Activated CD8-positive, alpha-beta memory T cell treated with anti-CD3 and anti-CD28 coated beads for 1 hour (primary cell): ENCODE measurements at places on chromosomes 1 and 21.

DNA sequence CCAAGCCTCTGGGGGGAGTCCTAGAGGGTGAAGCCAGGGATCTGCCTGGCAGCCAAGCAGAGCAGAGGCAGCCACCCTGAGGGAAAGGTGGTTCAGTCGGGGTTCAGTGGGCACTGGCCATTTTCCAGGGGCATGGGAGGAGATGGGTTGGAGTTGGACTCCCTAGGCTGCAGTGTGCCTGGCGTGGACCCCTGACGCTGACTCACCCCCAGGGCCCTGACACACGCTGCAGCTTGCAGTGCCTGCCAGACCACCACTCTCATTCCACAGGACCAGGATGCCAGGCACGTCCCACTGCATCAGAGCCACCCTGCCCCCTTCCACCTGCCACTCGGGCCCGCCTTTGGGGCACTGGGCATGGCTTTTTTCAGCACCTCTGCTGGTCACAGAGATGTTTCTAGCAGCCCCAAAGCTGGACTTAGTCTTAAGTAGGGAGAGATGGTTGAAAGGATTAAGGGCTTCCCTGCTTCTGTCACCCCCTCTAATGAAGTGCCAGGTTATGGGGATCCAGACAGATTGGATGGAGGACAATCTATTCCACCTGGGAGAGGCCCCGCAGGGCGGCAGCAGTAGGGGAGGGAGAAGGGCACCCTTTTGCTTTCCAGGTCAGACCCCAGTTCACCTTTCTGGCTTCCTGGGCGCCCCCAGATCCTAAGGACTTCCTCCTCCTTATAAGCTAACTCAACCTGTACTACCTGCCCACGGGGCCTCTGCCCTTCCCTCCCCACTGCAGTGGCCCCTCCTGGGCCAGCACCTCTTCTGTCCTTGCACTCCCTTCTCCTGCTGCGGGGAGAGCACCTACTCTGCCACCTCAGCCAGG is 1.6 kb downstream of the SYT2 start:
- no peak for DNase-seq

DNA sequence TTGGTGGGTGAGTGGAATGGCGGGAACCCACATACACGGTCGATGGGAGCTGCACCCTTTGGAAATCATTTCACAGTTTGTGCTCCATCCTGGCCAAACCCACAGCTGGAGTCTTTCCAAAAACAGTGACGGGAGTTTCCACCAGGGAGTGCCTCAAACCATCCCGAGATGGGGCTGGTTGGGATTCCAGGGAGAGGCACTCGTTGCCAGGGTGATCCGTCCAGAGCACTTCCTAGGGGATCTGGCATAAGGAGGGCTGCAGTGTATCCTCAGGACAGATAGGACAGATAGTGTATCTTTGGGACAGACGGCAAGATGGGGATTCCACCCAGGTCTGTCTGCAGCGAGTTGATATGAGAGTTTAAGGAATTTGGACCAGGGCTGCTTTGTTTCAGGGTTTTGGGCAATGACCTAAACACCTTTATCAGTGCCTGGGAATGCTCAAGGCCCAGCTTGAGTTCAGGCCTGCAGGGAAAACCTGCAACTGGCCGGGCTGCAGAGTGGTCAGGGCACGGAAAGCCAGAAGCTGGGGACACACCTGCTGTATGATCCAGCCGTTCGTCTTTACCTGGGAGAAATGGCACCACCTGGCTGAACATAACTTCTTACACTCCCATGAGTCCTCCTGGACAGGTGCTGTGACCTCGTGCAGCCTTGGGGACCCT is 3.4 kb upstream of the POFUT2 start:
- no peak for DNase-seq

DNA sequence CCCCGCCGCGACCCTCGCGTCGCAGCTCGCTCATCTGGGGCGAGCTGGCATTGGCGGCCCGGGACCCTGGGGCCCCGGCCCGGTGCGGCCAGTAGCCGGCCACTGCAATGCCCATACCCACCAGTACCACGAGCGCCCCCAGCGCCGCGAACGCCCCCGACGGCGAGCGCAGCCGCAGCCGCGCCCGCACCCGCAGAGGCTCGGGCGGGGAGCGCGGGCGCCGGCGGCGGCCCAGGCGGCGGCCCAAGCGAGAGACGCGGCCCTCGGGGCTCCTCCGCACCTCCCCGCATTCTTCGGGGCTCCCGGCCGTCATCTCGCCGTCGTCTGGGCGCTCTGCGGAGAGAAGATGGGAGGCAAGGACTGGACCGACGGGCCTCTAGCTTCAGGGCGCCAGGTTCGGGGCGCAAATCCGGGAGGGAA is 2.2 kb downstream of the TMEM200B start:
- DNase-seq, result no peak

DNA sequence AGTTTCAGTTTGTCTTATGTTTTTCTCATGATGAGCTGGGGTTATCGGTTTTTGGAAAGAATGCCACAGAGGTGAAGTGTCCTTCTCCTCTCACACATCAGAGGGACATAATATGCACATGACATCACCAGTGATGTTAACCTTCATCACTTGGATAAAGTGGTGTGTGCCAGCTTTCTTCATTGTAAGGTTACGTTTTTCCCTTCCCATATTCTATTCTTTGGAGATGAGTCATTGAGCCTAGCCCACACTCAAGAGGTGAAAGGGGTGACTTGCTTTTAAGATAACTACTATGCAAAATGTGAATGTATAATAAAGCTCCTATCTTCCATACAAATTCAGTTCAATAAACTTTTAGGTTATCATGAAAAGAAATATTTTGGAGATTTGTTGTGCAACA is 36.7 kb upstream of the MAGI3 start:
- no peak for DNase-seq

DNA sequence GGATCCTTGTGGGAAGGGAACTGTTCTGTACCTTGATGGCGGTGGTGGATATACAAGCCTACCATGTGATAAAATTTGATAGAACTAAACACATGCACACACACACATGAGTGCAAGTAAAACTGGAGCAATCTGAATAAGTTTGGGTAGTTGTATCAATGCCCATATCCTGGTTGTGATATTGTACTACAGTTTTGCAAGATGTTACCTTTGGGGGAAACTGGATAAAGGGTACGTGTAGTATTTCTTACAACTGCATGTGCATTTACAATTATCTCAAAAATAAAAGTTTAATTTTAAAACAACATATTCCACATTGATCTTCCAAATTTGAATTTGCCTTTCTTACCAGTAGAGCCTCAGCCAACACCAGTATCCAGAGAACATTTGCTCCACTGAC is 99.6 kb downstream of the DTL start:
- no peak for DNase-seq

- DNase-seq, result no peak
These were observed 54.6 kb upstream of the SIPA1L2 start for GRCh38 chr1:232684371-232685105.

DNA sequence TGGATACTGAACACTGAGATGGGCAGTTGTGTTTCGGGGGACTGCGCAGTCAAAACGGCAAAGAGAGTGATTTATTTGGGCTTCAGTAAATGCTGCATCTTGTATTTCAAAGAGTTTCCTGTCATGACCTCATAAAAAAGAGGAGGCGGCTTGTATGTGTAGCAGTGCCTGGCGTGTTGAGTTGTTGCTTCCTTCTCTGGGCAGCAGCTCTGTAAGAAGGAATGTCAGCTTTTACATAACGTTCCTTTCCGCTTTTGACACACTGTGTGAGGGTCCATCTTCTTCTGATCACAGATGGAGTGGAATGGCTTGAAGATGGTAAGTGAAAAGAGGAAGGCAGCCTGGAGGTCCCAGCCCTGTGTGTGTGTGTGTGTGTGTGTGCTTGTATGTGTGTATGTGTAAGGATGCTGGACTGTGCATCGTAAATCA is 941 bp downstream of the ELAVL4 start:
- DNase-seq, result no peak

DNA sequence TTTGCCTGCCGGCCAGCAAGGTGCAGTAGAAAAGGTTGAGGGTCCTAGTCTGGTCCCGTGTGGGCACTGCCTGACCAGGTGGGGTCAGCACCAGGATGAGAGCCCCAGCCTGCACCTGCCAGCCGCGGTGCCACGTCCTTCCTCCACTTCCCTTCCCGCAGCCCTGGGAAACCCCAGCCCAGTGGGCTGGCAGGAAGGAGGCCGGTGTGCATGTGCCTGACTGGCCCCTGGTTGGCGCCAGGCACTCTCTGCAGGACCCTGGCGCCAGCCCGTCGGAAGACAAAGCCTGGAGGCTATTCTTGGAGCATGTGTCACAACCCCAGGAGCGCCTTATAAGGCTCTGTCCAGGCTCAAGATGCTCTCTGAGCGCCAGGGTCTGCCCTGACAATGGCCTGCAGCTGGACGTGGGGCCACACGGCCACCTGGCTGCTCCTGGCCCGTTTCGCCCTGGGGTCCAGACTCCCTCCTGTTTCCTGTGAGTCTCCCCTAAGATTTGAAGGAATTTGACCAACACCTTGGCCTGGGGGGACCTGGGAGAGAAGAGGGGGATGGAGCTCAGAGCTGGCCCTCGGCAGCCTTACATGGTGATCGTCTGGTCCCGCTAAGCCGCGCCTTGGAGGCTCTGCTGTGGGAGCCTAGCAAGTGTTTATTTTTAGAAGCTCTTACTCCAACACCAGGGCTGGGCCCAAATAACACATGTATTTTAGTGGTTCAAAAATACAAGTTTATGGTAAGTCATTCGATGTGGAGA is 31.9 kb upstream of the POFUT2 start:
- DNase-seq, result no peak

GRCh38 chr1:5507340-5507739 is 484.9 kb downstream of the NPHP4 start:
- DNase-seq, result no peak

DNA sequence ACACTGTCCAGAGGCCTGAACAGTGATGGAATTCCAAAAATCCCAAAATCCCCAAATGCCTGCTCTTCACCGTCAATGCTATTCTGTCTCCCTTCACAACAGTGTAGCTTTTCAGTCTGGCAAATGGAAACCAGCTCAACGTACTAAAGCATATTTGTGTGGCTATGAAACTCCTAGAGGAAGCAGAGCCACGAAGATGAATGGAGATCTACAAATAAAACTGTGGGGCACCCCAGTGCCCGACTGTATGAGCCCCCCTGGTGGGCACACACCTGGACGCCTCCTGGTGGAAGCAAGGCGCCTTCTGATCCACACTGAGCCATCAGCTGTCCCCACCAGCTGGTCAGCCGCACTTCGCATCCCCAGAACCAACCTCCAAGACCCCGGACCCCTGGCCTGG is 129.1 kb upstream of the SOD1 start:
- no peak for DNase-seq

DNA sequence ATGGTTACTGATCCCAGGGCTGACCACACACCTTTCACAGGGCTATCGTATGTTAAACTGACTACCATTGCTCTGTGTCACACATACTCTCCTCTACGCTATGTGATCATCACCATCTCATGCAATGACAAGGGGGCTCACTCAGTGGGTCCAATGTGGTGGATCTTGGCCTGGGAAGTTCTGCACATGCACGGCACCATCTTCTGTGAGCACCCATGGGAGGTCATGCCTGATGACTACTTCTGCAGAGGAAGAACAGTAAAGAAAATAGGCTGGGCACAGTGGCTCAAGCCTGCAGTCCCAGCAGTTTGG is 60.0 kb upstream of the FOXD3 start:
- DNase-seq, result no peak

GRCh38 chr1:228740543-228741317 is 5.5 kb downstream of the RHOU start:
- no peak for DNase-seq

DNA sequence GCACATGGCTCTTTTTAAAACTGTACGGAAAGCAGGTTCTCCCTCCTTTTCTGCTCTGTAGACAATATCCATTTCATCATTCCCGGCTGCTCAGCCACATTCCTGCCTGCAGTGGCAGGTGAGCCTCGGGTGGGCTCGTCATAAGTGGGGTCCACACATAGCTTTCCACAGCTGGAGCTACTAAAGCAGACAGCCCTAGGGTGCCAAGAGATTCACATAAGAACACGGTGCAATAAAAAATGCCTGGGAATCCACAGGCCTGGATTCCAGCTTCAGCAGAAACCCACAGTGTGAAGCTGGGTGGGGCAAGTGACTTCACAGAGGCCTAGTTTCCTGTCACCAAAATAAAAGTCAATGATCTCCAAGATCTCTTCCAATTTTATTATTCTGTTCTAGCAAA is 96.4 kb downstream of the MIS18A start:
- DNase-seq, result no peak

DNA sequence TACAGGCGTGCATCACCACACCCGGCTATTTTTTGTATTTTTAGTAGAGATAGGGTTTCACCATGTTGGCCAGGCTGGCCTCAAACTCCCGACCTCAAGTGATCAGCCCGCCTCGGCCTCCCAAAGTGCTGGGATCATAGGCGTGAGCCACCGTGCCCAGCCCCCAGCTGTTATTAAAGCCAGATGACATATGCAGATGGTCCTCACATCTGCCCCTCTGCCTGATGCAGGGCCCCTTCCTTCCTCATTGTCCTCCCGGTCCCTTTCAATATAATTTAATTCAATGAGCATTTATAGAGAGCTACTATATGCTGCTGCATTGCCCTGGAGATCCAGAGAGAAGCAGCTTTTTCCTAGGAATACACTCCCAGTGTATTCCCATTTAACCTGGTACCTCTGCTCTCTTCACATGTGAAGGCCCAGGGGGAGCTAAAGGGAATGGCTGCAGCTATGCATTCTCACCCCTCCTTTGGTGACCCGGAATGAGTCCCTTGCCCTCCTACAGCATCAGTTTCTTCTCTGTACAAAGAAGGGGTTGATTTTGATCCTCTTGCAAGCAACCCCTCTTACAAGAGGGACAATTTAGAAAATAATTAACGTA is 55.6 kb downstream of the L1TD1 start:
- DNase-seq, result no peak

DNA sequence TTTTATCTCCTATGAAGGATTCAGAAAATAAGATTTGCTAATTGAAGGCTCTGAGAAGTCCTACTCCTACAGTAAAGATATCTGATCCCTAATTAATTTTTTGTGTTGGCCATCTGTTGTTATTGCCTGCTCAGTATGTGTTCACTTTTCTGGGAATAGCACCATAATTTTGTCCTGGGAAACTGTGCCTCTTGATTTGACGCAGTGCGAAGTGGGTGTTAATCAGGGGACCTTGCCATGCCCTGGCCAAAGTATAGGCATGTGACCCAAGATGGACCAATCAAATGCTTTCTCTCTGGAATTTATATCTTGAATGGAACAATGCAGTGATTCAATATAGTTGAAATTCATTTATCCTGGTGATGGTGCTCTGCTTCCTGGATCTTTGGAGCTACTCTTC is 30.4 kb upstream of the GNG12 start:
- DNase-seq, result no peak

DNA sequence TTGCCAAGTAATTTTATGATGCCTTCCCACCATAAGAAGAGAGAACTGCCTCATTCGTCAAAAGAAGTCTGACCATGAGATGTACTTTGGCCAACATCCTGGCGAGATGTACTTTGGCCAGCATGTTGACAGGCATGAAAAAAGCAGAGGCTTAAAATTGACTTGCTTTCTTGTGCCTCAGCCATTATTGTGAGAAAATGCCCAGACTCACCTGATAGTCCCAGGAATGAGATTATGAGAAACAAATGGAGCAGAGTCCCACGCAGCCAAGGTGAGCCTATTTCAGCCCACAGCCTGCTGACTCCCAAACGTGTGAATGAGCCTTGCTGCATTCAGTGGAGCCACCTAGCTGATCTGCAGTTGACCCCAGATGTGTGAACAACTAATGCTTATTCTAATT is 43.5 kb upstream of the ZNF644 start:
- DNase-seq, result no peak
